Ascending aorta (tissue), 2 donors: ENCODE measurements at places on chromosomes 16 and 17. TPM values are rescaled to one million over a fixed set of nuclear protein-coding genes. Genes with fewer than 3 reads are reported as not detected.

Gene RDM1
- not detected for total RNA-seq

Gene EPX
- not detected for total RNA-seq

Gene CAMKK1
- 3.6 TPM for total RNA-seq

- no peaks in the 10 kb centered on the region for H3K4me1 ChIP-seq
- H3K27me3 ChIP-seq: no peaks in the 10 kb centered on the region
- no peak overlapping the region for H3K4me3 ChIP-seq
- peaks cover 13% of the 10 kb centered on the region for H3K36me3 ChIP-seq
- no peak overlapping the region for H3K27ac ChIP-seq
Measured at GRCh38 chr17:32757963-32758362, 119.0 kb downstream of the MYO1D start.

GRCh38 chr16:75326333-75326732, 74.9 kb upstream of the BCAR1 start:
- peaks cover 4% of the 10 kb centered on the region for H3K4me1 ChIP-seq
- no peak overlapping the region for H3K4me3 ChIP-seq
- DNase-seq: no peak
- H3K27me3 ChIP-seq: no peaks in the 10 kb centered on the region

- no peak overlapping the region for H3K27ac ChIP-seq
- H3K4me3 ChIP-seq: no peak overlapping the region
- H3K4me1 ChIP-seq: no peaks in the 10 kb centered on the region
- H3K27me3 ChIP-seq: no peaks in the 10 kb centered on the region
Measured at GRCh38 chr17:27413792-27414191, 42.5 kb upstream of the KSR1 start.
